SW 1271 (cell line): ENCODE measurements at places on chromosomes 7 and 10.

DNA sequence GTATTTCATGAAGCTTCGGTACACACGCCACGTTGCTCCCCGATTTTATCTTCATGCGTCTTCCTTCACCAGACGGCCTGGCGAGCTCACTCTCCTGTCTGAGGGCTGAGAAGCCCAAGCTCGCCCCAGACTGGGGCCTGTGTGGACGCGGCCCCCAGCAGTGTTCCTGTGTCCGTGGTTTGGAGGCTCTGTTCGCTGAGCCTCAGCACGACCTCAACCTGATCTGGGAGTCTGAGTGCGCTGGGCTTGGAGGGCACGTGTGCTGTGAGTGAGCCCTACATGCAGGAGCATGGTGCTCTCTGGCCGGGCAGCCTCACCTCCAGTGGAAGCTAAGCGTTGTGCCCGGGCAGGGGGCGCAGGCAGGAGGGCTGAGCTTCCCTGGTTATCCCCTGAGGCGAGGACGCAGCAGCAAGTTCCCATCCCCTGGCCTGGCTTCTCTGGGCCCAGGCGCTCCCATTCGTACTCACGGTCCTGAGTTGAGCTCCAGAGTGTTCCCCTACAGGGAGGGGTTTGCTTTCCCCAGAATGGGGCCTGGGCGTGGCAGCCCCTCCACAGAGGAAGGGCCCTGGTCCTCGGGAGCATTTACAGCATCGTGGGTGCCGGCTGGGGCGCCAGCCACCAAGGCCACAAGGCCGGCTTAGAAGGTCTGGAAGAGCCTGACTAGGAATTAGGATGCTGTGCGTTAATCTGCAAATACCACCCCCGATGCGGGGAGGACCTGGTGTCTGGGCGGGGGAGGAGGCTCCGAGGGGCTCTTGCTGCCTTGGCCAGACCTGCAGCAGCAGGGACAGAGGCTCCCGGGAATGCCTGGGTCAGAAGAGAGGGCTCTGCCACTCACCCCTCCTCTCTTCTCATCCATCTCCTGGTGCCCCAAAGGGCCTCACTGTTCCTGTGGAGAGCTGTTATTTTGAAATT lies 400.6 kb downstream of the DNAJB6 start:
- DNase-seq, result no peak

GRCh38 chr10:89645742-89646172 lies 715 bp upstream of the PANK1 start:
- no peak for DNase-seq

GRCh38 chr10:80971461-80971860 lies 433.8 kb downstream of the SH2D4B start:
- no peak for DNase-seq

GRCh38 chr10:73774637-73775036 lies 7.2 kb upstream of the CHCHD1 start:
- DNase-seq, result no peak

- no peak for DNase-seq
Measured at GRCh38 chr10:34256216-34256615, 558.9 kb downstream of the PARD3 start.

DNA sequence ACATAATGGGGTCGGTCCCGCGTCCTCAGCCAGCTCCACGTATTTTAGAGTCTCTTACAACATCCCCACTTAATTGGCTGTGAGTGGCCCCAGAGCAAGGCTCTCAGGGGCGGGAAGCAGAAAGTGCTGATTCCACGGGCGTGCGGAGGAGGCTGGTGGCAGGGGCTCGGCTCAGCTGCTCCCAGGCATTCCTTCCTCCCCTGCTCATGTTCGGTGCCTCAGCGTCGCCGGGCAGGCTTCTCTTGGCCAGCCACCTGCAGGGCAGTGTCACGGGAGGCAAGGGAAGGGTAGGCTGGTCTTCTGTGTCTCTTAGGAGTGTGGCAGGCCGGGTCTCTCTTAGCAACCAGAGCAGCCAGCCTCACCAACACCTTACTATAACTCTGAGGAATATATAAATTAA lies 33.8 kb downstream of the IL15RA start:
- no peak for DNase-seq

DNA sequence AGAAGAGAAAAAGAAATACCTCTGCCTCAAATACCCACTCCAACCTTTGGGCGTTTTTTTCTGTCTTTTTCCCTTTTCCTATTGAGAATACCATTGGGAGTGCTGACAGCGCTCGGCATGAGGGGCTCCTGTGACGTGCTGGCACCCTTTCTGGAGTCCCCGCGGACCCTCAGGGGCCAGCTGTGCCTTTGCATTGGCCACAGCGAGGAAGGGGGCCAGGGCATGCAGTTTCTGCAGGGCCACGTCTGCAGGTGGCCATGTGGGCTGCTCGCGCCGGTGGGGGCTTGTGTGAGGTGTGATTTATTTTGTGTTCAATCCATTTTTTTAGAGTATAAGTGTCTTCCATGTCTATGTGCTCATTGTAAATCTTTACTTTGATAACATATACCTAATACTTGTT lies 57.4 kb downstream of the INPP5A start:
- DNase-seq, result no peak

DNA sequence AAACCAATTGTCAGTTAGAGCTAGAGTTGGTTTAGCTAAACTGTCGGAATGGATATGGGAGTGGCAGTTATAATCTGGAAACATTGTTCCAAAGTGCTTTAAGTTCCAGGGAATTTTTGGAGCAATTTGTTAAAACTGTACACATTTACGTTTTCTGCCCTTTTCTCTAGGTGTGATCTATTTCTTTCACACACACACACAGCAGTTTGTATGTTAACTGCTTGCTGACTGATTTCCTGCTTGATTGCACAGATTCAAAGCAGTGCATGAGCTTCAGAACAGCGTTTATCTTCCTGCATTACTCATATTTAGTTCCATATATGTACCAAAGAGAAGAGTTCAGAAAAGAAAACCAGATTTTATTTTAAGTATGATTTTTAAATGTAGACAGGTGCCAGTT lies 57.9 kb downstream of the MGMT start:
- DNase-seq, result no peak
